SW480 (cell line): ENCODE measurements at places on chromosomes 16 and 17.

DNA sequence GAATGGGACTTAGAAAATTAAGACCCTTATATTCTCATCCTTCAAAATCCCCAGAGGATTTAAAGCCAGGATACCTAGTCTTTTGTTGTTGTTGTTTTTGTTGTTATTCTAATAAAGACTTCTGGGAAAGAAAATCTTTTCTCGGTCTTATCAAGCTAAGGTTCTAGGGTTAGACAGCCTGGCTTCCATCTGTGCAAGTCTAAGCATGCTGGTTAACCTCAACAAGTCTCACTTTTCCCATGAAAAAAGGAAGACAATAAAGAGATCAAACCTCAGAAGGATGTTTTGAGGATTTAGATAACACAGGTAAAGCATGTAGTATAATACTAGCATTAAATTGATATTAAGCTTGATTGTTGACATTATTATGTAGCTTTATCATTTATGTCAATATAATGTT lies 486.4 kb upstream of the SOX9 start:
- DNase-seq = no peak

DNA sequence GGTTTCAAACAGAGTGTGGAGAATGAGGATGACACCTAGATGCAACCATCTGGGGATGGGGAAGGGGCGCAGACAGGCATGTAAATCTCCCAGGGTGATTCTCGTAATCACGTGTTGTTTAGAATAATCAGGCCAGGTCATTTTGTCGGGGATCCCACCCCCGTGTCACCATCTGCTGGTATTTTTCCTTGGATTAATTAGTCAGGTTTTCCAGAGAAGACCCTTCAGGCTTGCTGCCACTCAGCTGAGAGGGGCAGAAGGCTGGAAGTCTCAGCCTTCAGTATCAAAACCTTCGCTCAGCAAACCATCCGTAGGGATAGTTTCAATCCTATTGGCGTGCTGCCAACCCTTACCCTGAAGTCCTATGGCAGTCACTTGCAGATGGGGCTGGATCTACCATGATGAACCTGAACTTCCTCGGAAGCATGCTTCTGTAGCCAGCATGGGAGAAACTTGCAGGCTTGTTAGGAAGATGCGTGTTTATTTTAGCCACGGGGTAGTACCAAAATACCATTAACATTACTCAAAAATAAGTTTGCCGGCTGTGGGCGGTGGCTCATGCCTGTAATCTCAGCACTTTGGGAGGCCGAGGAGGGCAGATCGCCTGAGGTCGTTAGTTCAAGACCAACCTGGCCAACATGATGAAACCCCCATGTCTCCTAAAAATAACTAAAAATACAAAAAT lies 7.5 kb upstream of the ADCY9 start:
- no peak for DNase-seq

DNA sequence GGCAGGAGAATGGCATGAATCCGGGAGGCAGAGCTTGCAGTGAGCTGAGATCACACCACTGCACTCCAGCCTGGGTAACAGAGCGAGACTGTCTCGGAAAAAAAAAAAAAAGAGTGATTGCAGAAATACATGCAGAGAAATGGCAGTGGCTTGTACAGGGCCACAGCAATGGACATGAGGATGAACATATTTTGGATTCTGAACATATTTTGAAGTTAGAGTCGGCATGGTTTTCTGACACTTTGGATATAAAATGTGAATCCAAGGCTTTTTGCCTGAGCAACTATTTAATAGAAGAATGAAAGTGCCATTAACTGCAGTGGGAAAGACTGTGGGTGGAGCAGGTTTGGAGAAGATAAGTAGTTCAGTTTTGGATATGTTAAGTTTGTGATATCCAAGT lies 35.8 kb downstream of the CPD start:
- DNase-seq = no peak

GRCh38 chr17:64653985-64654355 lies 8.1 kb downstream of the SMURF2 start:
- DNase-seq = no peak

DNA sequence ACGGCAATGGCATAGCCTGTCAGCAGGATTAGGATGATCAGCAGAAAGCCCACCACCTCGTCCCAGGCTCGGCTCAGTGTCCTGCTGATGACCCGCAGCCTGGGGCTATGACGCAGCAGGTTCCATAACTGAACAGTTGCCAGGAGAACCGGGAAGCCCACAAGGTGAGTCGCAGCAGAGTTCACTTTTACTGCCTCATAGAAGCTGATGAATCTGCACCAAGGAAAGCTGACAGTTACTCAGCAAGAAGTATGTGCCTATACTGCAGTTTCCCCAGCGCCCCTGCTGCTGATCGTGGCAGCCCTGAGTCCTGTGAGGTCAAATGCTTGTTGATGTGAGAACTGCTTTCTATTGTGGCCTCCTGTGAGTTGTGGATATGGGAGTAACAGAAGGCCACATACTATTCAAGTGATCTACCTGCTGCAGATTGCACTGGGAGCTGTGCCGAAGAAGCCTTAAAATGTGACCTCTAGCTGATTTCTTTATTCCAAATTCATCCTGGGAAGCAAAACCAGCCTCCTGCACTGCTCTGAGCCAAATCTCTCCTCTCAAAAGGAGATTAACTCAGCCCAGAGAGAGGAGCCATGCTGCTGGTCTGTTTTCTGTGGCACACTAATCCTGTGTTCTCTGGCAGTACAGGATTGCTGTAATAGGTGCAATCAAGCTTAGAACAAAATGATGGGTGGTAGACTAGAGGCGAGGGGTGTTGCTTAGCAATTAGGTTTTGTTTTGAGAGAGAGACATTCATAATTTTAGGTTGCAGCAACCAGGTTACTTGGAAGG lies 38.8 kb downstream of the IST1 start:
- no peak for DNase-seq

DNA sequence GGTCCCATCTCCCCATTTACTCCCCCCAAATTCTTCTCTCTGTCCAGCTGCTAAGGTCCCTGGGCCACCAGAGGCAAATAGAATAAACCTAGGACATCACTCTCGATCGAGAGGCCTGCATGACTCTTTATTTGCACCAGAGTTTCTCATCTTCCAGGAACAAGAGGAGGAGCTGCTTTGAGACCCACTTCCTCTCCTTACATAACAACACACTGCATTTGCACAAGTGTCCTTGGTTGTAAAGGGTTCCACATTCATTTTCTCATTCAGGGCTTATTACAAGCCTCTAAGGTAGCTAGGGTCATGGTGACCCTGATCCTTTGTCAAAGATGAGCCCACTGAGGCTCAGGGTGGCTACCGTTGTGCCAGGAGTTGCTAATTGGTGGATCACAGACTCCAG lies 38.1 kb upstream of the RHOT1 start:
- no peak for DNase-seq

DNA sequence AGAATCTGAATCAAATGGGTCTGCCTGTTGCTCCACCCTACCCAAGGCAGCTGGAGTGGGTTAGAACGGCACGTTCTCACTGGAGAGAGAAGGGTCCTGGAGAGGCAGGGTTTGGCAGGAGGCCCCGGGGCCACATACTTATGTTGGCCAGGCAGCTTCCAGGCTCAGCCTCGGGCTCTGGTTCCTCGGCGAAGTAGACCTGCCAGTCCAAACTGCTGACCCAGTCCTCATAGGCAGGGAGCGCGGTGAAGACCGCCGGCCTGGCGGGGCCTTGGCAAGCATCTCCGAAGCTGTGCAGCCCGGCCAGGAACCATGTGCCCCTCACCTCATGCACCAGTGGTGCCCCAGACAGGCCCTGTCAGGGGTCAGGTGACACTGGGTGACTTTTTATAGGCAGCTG lies 4.8 kb downstream of the PRSS53 start:
- no peak for DNase-seq

GRCh38 chr16:88099563-88099890 lies 148.3 kb downstream of the BANP start:
- DNase-seq = no peak

DNA sequence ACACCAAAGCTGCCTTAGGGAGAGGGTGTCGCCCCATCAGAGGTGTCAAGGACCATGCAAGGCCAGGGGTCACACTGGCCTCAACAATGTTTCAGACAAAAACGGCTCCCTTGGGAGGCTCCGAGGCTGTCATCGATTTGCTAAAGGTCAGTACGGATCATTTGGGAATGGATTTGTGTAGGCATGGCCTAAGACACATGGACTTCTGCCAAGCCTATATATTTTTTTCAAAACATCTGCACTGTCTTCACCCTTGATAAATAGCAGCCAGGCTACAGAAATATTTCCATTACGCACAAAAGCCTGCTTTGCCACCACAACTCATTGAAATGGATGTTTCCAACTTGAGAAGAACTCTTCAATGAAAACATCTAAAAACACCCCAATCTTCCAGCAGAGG lies 10.3 kb downstream of the CUEDC1 start:
- DNase-seq = no peak

DNA sequence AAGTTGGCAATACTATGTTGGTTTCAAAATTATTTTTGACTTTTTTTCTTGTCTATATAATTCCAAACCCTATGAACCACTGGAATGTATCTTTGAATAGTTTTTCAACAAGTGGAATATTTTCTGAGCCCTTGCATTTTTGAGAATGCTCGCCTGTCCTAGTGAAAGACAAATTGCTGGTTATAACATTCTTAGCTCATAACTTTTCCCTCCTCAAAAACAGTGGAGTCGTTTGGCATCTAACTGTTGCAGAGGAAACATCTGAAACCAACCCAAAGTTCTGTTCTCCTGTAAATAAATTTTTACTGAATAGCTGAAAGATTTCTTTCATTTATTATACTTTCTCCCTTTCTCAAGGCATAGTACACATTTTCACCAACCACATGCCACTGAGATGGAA lies 11.3 kb upstream of the COX10 start:
- DNase-seq = no peak

DNA sequence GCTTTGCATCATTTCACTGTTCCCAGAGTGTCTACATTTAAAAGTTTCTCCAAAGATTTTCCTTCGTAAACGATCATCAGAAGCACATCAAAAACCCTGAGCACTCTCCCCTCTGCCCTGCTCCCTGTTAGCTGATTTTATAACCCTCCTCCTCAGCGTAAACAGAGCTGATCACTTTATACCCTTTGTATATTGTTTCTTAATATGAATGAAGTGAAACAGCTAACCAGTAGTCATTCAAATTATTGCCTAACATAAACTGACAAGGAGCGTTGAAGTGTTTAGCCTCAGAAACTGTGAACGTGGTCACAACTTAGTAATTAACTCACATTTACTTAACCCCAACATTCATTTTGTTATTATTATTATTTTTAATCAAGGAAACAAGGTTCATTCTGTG lies 160.0 kb upstream of the FOXF1 start:
- DNase-seq = no peak

GRCh38 chr16:4752351-4753100 lies 14.4 kb downstream of the ZNF500 start:
- DNase-seq = no peak
